ENCODE measurements at places on chromosomes 1 and 21.
A peak's percentile ranks its signal among the peaks of the same experiment; 100 is the strongest.

DNA sequence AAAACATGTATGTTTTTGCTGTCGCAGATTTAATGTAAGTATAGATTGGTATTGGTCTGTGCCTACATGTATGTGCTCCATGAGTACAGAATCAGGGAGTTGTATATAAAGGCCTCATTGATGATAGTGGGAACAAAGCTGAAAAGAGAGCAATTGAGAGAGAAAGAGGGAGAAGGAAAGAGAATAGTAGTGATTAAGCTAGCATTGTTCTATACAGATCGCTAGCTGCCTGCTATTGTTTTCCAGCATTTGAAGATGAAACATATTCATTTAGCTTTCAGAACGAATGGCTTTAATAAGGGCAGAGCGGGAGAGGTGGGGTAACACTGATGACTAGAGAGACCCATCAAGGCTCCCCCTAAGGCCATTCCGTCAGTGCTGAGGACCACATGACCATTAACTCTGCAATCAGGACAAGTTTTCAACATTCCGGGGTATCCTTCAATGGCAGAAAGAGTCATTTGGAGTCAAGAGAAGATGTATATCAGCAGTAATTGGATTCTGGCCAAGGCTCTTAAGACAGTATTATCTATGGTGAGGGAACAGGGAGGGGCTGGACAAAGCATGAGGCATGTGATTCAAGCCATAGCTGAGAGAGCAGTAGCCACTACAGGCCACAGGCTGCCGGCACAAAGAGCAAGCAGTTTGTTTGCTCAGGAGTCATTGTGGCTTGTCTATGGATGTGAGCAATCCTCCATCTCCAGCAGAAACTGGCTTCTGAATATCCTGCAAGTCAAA is 176.5 kb downstream of the PBX1 start:
- no peak for DNase-seq

DNA sequence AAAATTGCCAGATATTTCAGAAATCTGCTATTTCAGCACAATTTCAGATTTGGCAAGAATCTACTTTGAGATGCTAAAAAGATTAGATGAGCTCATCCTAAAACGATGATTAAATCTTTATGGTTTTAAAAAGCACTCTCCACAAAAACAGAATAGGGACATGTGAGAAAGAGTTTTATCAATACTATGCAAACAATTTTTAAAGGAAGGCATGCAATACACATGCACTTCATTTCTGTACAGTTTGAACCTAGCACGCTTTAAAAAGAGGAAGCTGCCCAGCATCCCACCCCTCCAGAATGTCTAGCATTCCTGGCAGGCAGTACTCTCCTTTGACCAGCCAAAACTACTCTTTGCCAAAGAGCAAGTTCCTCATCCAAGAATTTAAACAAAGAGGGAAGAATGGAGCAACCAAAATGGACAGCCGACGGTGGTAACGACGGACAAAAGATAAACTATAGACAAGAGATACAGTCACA is 1.3 kb downstream of the ARHGAP29 start:
- no peak for DNase-seq

GRCh38 chr1:27878039-27878438 is 5.7 kb downstream of the THEMIS2 start:
- DNase-seq: no peak

GRCh38 chr1:162004441-162004950 is 19.2 kb downstream of the OLFML2B start:
- DNase-seq: no peak

DNA sequence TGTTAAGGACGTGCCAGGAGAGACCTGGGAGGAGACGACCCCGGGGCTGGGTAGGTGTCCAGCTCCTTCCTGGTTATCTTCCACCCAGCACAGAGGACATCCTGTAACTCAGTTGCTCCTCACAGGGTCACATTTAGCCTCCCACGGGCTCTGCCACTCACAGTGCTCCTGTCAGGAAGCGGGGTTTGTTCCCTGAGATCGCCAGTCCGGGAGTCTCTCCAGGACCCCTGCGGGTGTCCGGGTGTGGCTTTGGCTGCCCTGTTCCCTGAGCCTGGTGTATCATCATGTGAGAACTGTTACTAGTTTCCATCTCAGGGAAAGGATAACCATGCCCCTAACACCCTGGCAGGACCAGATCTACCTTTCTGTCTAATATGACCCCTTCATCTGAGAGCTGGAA is 158.2 kb upstream of the RUNX1 start:
- DNase-seq: no peak

- DNase-seq: peak; percentile 46
These were observed 10.0 kb downstream of the SLX9 start for GRCh38 chr21:44949779-44950198.

DNA sequence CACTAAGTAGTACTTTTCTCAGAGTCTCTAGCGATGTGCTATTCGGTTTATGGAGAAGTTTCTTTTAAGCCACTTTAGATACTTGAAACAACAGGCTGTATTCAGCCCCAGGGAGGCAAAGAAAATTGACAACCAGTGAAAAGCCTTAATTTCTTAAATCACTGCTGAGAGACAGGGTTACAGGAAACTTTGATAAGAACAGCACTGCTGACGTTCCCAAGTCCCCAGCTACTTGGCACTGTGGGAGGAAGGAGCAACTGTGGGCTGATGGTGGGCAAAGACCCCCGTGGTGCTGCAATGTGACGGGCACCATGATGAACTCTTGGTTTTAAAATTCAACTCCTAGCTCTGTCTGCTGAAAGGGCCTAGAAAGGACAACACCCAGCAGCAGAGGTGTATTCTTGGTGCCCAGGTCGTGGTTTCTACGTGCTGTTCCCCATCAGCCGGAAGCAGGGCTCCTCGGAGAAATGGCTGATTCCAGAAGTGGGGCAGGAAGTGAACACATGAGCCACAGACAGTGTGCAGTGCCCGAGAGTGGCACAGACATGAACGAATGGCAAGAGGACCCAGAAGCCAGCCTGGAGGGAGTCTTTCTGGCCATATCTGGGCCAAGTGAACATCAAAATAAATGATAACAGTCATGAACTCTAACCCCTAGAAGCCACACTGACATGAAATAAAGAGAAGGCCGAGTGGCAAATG is 5.3 kb downstream of the PTTG1IP start:
- no peak for DNase-seq

DNA sequence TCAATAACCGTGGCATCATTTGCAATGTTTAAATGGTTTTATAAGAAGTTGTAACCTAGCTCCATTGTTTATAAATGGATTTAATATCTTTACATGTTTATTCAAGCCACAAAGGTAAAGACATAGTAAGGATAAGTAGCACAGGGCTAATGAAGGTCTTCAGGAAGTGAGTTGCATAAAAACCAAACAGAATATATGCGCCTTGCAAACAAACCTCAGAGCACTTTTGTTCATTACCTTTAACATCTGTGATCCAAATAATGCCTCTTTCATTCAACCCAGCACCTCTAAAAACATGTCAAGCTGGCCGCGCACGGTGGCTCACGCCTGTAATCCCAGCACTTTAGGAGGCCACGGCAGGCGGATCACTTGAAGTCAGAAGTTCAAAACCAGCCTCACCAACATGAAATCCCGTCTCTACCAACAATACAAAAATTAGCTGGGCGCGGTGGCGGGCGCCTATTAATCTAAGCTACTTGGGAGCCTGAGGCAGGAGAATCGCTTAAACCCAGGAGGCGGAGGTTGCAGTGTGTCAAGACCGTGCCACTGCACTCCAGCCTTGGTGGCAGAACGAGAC is 25.3 kb downstream of the BRINP3 start:
- no peak for DNase-seq

GRCh38 chr1:167428395-167428794 is 89.9 kb downstream of the CD247 start:
- no peak for DNase-seq

- DNase-seq: no peak
These were observed 396.7 kb downstream of the TGFB2 start for GRCh38 chr1:218741852-218742251.

- no peak for DNase-seq
These were observed 52.3 kb downstream of the GRIK1 start for GRCh38 chr21:29887313-29888009.

DNA sequence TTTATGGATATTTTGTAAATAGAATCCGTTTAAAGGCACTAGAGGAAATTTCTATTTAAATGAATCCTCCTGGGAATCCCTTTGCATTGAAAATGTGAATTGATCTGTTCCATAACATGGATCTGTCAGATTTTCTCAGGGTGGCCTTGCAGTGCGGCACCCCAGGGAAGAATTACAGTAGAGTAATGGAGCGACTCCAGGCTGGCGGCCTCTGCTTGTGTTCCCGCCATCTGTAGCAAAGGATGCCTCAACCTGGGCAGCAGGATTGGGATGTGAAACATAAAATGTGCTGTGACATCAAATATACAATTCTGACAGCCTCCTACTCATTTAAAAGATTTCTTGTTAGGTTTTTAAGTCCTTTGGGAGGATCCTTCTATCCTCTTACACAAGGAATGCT is 115.9 kb downstream of the RHOU start:
- no peak for DNase-seq

DNA sequence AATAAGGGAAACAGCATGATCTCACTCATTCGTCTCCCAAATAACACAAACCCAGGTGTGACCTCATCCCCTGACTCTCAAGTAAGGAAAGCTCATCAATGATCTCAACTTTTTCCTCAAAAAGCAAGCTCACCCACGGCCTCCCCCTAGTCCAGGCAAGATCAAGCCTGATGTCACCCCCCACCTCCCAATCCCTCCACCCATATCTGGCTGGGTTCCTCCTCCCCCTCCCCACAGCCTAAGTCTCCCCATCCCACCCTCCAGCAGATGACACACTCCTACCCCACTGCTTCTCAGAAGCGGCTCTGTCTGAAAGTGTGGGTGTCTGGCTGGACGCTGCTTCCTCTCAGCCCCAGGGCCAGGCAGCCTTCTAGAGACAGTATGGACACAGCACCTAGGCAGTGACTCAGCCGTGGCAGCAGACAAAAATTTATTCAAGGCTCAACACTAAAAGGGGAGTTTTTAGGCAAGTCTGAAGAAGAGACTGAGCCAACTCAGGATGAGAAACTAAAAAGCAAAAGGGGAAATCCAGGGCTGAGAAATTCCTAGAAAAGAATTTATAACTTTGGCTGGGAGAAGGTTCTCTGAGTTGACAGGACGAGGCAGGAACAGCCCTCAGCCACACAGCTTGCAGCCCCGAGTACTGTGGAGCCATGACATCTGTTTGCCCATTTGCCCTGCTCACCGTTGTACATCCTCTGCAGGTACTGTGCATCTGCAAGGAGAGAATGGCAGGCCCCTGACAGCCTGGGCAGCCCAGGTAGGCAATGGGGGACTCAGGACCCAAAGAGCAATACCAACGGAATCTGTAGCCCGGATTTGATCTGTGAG is 81.6 kb upstream of the LRRC8D start:
- no peak for DNase-seq

DNA sequence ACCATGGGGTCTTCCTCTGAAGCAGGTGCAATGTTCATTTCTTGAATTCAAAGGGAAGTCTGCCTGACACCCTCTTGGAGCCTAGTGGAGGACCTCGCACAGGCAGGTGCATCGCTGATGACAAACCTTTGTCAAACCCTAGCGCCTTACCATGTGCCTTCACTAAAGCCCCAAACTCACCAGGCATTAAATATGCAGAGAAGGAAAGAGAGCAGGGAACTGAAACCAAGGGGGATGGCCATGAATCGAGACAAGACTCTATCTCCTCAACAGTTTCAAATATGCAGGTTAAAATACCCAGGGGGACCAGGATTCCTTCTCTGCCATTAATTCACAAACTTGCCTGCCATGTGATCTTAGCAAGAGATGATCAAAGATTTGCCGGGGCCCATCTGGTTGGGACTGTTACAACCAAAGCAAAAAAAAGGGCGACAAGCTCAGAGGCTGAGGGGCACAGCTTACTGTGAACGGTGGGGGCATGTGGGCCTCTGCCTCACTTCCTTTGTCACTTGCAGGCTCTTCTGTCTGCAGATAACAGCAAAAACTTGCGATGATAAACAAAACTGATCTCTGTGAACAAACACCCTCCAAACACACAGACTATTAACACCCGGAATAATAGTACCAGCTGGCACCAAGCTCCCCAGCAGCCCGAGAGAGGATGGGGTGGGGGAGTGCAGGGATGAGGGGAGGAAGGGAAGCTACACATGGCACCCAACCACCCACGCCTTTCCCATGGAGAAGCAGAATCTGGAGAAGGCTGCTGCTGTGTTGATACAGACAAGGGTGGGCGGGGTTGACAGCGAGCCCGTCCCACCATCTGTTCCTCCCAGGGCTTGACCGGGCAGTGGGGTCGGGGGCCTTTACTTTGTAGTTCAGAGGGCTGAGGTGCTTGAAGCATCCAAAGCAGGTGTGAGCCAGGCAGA is 33.9 kb downstream of the TMEM63A start:
- peak; percentile 86 for DNase-seq

DNA sequence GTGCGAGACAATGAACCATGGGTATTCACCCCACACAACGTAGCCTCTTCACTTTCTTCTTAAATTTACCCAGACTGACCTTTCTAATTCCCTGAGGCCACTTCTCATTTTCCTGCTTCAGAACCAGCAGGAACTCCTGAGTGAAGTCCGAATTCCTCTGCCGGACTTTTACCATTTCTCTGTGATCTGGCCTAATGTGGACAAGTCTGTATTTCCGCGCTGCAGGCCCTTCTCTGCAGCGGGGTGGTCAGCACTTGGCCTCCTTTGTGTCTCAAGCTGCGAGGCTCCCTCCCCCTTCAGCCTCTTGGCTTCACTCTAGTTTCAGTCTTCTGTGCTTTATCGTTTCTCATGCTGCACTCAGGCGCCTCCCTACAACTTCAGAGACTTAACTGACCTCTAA is 9.4 kb upstream of the CTBS start:
- DNase-seq: no peak

- DNase-seq: peak; percentile 6
These were observed 10.9 kb upstream of the C4BPB start for GRCh38 chr1:207077470-207078377.

GRCh38 chr1:237309595-237310118 is 267.7 kb downstream of the RYR2 start:
- DNase-seq: no peak

DNA sequence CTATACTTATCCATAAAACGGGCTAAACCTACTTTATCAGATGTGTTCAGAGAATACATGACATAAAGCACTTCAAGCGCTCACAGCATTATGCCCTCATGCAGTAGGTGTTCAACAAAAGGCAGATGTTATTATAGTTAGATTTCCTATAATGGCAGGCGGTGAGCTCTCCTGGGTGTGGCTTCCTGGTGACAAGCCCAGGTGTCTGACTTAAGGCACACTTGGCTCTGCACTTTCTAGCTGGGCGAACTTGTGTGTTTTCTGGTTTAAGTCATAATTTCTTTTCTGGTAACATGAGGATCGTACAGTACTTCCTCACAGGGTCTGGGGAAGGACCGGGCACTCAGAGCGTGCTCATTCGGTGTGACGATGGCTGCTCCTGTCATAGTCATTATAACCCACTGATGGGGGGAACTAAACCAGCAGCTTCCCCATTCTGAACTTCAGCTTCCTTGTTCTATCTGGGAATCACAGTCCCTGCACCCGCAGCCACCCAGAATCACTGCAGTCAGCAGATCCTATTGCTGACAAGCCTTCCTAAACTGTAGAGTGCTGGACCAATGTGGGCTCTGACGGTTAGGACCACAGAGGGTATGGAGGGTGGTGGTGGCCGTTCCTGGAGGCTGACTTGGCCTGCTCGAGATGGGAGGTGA is 52.8 kb downstream of the IGSF21 start:
- no peak for DNase-seq

- DNase-seq: no peak
These were observed 14.7 kb downstream of the OBSCN start for GRCh38 chr1:228222548-228222947.

- no peak for DNase-seq
These were observed 188.3 kb upstream of the ZRANB2 start for GRCh38 chr1:71269179-71269578.
